ENCODE measurements at places on chromosomes 1 and 21.
A peak's percentile ranks its signal among the peaks of the same experiment; 100 is the strongest.

GRCh38 chr1:186094172-186094571 lies 280.9 kb downstream of the TPR start:
- no peak for DNase-seq

GRCh38 chr1:65097076-65097475 lies 50.9 kb upstream of the AK4 start:
- no peak for DNase-seq

DNA sequence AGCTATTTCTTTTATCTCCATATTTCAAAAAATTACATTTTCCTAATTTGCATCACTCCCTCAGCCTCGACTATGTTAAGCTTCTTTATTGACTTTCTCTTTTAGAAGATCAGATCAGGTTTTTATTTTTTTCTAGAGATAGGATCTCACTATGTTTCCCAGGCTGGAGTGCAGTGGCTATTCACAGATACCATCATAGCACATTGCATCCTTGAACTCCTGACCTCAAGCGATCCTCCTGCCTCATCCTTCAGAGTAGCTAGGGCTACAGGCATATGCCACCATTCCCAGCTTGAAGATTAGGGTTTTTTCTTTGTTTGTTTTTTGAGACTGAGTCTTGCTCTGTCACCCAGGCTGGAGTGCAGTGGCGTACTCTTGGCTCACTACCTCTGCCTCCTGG lies 20.1 kb downstream of the UCK2 start:
- no peak for DNase-seq

DNA sequence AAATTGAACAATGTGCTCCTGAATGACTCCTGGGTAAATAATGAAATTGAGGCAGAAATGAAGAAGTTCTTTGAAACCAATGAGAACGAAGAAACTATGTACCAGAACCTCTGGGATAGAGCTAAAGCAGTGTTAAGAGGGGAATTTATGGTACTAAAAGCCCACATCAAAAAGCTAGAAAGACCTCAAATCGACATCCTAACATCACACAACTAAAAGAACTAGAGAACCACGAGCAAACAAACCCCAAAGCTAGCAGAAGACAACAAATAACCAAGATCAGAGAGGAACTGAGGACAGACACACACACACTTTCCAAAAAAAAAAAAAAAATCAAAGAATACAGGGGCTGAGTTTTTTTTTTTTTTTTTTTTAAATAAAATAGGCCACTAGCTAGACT lies 564.2 kb downstream of the SMYD3 start:
- DNase-seq, result no peak

DNA sequence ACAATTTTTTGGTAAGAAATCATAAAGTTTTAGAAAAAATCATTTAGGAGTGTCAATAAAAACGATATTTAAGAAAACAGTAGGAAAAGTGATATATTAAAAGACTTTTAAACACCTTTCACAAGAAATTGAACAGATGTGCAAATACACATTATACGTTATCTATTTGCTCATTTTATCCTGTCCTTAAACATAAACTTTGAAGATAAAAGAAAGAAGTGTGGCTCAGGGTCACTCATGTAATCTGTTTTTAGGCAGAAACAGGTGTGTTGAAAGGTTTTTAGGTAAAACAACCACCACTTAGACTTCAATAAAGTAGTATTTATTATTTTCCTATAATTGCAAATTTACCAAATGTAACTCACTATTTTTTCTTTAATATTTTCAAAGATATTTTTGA lies 13.1 kb downstream of the AMY2B start:
- DNase-seq, result no peak

DNA sequence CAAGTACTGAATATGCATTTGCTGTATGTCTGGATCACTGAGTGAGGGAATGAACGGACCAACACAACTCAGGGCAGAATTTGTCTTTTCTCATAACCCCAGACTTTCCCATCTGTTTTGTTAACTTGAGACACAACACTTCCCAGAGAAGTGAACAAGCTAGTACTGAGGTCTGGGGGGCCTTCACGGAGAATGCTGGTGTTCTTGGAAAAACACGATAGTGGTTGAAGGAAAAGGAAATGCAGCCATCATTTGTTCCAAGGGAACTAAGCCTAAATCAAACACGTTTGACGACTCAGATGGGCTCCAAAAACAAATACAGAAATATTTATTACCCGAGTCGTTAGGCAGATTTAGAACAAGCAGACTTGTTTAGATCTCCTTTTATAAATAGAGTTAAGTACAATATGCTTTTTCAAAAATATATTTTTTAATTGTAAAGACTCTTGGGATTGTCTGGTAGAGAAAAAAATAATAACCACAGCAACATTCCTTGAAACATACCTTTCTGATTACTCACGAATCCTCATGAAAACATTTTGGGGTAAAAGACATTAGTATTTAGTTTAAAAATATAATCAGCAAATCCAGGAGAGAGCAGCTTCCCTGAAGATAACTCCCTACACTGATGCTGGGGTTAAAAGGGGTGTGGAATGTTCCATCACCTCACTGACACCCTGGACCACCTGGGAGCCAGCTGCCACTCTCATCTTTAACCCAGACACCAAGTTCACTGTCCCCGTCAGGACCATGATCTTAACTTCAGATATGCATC lies 427.7 kb upstream of the RUNX1 start:
- no peak for DNase-seq

- no peak for DNase-seq
Measured at GRCh38 chr1:89620664-89621063, 12.3 kb upstream of the LRRC8C start.

GRCh38 chr1:68453060-68453670 lies 3.4 kb upstream of the RPE65 start:
- DNase-seq, result no peak

GRCh38 chr1:96641282-96641681 lies 80.3 kb upstream of the PTBP2 start:
- DNase-seq, result no peak

GRCh38 chr1:111030590-111030989 lies 66.9 kb upstream of the LRIF1 start:
- DNase-seq, result peak; percentile 1

- no peak for DNase-seq
Measured at GRCh38 chr1:224435318-224435763, 744 bp upstream of the WDR26 start.

DNA sequence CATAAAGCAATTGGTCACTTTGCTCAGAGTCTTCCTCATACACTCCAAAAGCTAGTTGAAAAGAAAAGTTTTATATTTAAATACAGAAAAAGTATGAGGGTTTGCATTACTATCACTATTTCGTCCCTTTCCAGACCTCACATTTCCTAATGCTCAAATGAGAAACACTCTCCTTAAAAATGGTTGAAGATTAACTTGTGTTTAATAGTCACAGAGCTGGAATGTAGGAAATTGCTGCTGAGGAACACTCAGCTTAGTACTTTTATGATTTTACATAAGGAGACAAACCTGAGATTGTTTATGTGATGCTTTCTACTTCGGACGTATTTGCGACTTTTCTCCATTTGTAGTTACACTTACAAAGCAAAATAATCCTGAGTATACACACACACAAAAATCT lies 39.8 kb downstream of the MYSM1 start:
- DNase-seq, result no peak

GRCh38 chr1:213995603-213996002 lies 7.8 kb downstream of the PROX1 start:
- no peak for DNase-seq

DNA sequence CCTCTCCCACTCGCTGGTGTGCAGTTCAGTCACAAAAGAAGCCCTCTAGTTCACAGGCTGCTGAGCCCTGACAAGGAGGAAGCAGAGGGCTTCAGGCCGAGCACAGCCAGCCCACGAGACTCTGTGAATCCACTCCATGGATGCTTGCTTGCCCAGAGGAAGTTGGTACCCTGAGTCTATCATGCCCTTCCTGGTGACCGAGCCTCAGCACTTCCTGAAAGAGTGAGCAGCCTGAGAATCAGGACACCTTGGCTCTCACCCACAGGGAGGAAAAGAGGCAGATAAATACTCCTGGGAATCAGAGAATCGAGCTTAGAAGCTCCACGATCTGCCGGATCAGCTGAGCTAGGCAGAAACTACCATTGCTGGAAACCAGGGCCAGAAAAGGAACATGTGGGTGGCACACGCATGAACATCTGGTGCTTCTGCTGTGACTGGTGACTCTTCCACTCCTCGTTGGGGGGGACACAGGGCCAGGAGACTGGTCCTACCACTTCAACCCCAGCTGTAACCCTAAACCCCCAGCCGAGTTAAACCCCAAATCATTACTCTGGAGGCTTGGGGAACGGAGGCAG lies 376.3 kb upstream of the CAMK1G start:
- no peak for DNase-seq

- DNase-seq, result peak; percentile 60
Measured at GRCh38 chr1:15849775-15850324, 2.3 kb downstream of the SPEN start.

DNA sequence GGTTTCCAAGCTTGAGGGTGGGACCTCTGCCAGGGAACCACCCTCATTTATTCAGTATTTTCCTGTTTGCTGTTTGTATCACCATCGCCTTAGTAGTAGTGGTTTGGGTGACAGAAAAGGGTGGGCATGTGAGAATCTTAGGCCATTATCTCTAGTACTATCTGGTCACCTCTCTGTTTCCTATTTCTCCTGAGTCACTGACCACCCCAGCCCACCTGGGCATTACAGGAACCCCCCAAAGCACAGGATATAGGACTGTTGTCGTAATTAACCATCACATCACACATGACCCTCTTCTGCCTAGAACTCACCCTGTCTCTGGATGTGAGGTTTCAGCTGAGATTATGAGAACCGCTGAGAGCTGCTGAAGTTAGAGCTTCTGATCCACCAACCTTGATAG lies 60.4 kb downstream of the IL23R start:
- no peak for DNase-seq

DNA sequence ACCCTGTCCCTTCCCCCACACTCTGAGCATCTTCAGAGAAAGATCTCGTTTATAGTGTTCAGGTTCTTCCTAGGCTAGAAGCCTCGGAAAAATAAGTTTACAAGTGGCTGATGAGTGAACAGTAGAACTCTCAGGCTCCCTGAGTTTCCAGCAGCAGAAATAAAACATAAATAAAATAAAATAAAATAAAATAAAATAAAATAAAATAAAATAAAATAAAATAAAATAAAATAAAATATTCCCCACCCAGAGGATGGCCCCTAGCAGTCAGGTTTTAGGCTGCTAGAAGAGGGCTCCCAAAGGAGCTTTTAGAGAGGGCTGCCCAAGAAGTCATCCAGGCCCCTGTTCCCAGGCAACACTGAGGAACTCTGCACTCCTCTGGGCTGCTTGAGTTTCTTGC lies 55.1 kb downstream of the KCNC4 start:
- no peak for DNase-seq

GRCh38 chr1:211521102-211521815 lies 29.3 kb upstream of the RD3 start:
- DNase-seq, result no peak

Data from NCI-H187 (cell line).